Foreskin keratinocyte (primary cell): ENCODE measurements at places on chromosomes 3 and 15. TPM values are rescaled to one million over a fixed set of nuclear protein-coding genes. Genes with fewer than 3 reads are reported as not detected.

CAPN3 gene
- total RNA-seq = 3.3 and 3.8 TPM in 2 replicates

ST8SIA2 gene
- 0.99 and 1.5 TPM in 2 replicates for total RNA-seq

HES1 gene
- total RNA-seq = 35.1 and 42.1 TPM in 2 replicates

TERB2 gene
- total RNA-seq = not detected in 2 replicates

PLCB2 gene
- 1.5 and 1.7 TPM in 2 replicates for total RNA-seq

PDHB gene
- total RNA-seq = 69.0 and 72.7 TPM in 2 replicates

PRICKLE2 gene
- total RNA-seq = 6.3 and 8.4 TPM in 2 replicates

ASB14 gene
- total RNA-seq = not detected in 2 replicates

COPG1 gene
- 145 and 169 TPM in 2 replicates for total RNA-seq

DTX3L gene
- total RNA-seq = 49.1 and 57.0 TPM in 2 replicates

ARGFX gene
- total RNA-seq = not detected in 2 replicates

FAM3D gene
- total RNA-seq = not detected in 2 replicates

LRRN1 gene
- 0.04 TPM in 1 of 2 replicates, not detected in the other for total RNA-seq

SPTBN5 gene
- 0.63 and 1.4 TPM in 2 replicates for total RNA-seq

SUSD5 gene
- total RNA-seq = 0.07 and 0.14 TPM in 2 replicates

RLBP1 gene
- total RNA-seq = not detected in 2 replicates

POPDC2 gene
- 0.34 and 0.39 TPM in 2 replicates for total RNA-seq

SH3GL3 gene
- total RNA-seq = 0.20 and 0.32 TPM in 2 replicates

PCLAF gene
- total RNA-seq = 61.1 and 64.4 TPM in 2 replicates

INKA1 gene
- total RNA-seq = 18.2 and 20.1 TPM in 2 replicates

SHC4 gene
- 0.65 and 0.78 TPM in 2 replicates for total RNA-seq

RCCD1 gene
- total RNA-seq = 14.4 and 16.5 TPM in 2 replicates

MAP1A gene
- total RNA-seq = 0.24 and 0.28 TPM in 2 replicates

TM4SF4 gene
- total RNA-seq = not detected in 2 replicates
